Stimulated activated CD4-positive, alpha-beta T cell treated with anti-CD3 and anti-CD28 coated beads, Interleukin-15, amount 100 ng/mL, for 1 hour (primary cell): ENCODE measurements at places on chromosomes 4 and X.

DNA sequence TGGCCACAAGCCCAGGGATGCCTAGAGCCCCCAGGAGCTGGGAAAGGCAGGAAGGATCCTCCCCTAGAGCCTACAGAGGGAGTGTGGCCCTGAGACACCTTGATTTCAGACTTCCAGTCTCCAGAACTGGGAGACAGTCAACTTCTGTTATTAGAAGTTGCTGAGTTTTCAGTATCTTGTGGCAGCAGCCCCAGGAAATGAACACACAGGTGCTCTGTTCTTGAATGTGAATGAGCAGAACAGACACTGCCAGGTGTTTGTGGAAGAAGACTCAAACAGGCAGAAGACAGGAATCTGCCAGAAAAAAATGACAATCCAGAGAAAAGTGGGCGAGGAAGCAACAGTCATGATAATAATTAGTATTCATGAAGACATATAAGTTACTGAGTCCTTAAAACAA lies 64.5 kb upstream of the STS start:
- DNase-seq = no peak

GRCh38 chrX:24480400-24480865 lies 15.3 kb downstream of the PDK3 start:
- DNase-seq = no peak

DNA sequence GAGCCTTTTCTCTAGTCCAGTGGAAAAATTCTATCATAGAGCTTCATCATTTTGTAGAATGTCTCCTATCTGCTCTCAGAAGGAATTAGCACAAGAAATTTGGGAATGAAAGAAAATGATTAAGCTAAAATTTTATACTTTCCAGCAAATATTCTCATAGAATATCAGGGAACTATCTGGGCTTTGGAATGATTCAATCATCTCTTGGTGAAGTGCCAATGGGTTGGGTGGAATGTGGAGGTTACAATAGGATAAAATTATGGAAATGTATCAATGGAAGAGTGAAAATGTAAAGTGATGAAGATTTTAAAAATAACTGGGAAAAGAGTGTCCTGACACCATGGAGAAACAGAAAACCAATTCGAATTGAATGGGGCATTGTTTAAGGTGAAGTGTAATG lies 119.0 kb upstream of the MID1 start:
- no peak for DNase-seq

GRCh38 chrX:13545726-13546125 lies 23.7 kb upstream of the EGFL6 start:
- DNase-seq = no peak

DNA sequence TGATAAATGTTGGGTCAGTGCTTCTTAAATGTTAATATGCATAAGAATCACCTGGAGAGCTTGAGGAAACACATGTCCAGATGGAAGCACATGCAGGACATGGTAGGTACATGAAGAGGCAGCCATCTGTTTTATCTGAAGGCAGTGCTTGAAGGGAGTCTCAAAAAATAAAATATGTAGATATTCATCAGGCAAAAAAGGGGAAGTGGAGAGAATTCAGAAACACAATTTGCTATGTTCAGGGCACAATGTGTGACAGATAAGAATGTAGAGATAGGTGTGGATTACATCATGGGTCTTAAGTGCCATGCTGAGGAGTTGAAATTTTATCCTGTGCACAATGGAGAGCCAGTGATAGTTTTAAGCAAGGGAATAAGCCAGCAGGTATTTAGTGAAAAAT lies 59.6 kb upstream of the CASK start:
- DNase-seq = no peak

GRCh38 chrX:108732630-108733321 lies 3.6 kb downstream of the IRS4 start:
- no peak for DNase-seq

DNA sequence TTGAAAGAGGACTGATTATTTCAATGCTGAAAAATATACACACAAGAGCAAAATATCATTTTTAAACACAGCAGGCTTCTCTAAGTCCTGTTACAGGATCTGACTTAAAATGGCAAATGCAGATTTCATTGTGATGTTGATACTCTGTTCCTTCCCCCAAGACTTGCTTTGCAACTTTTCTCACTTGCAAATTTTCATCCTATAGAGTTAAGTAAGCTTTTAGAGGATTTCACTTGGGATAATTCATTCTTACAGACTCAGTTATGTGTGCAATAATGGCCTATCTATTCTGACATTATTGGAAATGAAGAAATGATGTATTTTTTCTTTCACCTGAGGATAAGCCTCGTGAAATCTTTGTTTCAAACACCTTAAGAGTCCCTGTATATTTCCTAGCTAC lies 2403.2 kb downstream of the ARAP2 start:
- no peak for DNase-seq

DNA sequence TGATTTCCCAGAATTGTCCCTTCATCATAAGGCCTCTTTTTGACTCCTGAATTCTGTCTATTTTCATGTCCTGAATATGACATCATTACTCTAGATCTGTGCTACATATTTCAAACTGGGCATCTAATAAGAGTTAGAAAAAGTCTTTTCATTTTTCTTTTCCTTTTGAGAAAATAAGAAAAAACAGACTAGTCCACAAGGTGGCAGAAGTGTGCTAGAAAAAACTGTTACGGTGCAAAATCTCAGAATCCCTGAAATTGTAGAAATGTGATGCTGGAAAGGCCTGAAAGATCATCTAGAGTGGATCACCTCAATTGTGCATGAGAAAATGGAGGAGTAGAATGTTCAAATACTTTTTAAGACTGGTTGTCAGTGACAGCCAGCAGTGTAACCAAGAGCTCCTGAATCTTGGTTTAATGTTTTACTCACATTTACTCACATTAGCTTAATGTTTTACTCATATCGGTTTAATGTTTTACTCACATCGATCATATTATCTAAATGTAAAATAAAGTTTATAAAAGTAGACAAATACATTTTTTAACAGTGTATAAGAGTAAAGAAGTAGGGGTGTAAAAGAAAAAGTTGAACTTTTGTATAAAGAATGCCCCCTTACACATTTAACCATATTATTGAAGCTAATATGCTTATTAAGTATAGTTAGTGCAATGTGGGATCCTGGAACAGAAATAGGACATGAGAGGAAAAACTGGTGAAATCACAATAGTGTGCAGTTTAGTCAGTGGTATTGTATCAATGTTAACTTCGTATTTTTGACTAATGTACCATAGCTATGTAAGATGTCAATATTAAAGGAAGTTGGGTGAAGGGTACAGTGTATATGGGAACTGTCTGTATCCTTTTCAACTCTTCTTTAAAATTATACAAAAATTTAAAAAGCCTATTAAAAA lies 15.2 kb downstream of the ASB11 start:
- DNase-seq = no peak

DNA sequence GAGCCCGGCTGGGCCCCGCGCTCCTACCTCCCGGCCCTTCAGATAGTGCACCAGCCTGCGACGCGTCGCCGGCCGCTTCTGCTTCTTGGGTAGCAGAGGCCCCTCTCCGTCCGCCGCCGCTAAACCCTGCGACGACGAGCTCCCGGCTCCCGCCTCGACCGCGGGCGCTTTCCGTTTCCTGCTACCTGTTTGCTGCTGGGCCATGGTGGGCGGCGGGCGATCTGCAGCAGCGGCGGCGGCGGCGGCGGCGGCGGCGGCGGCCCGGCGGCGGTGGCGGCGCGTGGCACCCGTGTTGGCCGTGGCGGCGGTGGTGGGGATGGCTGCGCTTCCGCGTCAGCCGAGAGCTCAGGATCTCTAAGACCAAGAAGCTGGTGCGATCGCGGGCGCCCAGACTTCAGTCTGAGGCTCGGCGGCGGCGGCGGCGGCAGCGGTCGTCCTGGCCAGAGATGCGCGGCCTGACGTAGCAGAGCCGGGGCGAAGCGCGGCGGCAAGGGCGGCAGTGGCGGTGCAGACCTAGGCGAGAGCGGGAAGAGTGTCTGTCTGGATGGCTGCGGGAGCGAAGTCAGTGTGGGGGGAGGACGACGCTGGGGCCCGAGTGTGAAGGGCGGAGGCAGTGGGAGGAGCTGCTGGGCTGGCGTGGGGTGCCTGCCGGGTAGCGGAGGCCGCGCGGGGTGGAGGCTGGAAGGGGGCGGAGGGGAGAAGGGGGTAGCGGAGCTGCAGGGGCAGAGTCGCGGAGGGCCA lies at the start of gene DCAF12L2:
DCAF12L2 (minus strand) TSS at position 569 of the 741 bp plus-strand sequence; CDS start at position 204, 365 bp downstream.
- no peak for DNase-seq

- DNase-seq = no peak
These were observed 123.3 kb downstream of the NFKB1 start for GRCh38 chr4:102624505-102624904.

DNA sequence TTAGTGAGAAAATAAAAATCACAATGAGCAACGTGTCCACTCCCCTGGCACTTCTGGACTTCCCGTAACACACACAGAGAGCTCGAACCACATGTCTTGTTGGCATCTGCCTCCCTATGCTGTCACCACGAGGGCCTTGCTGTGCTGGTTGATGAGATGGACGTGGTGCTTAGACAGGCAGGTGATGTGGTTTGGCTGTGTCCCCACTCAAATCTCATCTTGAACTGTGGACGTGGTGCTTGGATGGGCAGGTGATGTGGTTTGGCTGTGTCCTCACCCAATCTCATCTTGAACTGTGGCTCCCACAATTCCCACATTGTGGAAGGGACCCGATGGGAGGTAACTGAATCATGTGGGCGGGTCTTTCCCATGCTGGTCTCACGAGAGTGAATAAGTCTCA lies 40.0 kb downstream of the FGFRL1 start:
- no peak for DNase-seq

GRCh38 chr4:4922441-4922840 lies 63.0 kb downstream of the MSX1 start:
- DNase-seq = no peak

DNA sequence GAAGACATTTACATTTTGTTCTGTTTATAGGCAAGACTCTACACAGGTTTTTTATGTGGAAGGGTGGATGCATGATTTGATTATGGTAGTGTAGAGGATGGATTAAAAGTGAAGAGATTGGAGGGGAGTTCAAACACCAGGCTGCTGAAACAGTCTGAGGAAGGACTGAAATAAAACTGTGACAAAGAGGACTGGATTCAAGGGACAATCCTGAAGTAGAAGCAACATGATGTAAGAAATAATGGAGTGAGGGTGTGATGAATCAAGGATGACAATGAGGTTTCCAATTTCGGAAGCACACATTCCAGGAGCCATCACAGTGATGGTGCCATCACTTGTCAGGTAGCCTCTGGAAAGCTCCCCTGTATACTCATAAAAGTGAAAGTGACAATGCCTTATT lies 103.5 kb downstream of the SYNPO2 start:
- DNase-seq = no peak

DNA sequence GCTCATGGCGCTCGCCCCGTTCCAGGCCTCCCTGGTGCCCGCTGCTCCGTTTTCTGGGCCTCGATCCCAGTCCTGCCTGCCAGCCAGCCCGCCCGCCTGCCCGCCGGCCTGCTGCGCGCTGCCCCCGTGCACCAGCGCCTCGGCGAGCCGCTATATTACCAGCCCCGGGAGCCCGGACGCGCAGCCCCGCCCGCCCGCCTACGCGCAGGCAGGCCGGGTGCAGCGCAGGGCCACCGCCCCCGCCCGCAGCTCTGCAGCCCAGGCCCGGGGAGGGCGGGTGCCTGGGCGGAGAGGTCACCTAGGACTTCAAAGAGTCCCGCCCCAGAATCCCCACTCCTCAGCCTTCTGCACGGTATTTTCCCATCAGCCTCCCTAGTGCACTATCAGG lies at the start of gene MAOB:
MAOB (minus strand) TSS at position 157 of the 388 bp plus-strand sequence; CDS start at position 6, 151 bp downstream.
- no peak for DNase-seq

- DNase-seq = no peak
These were observed 15.8 kb downstream of the MED28 start for GRCh38 chr4:17630228-17630627.

- DNase-seq = no peak
These were observed 106.7 kb upstream of the DGKK start for GRCh38 chrX:50577326-50577725.

DNA sequence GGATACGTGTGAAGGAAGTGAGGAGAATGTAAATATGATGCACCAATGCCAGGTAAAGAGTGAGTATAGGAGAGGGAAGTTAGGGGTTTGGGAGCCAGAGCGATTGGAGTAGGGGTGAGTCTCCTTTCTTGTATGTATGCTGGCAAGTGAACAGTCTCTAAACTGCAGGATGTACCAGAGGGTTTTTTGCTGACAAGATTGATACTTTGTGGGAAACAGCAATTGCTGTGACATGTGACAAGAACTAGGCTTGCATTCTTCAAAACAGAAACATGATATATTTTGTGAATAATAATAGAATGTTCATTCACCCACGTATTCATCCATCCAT lies 706 bp downstream of the CHIC1 start:
- DNase-seq = no peak

DNA sequence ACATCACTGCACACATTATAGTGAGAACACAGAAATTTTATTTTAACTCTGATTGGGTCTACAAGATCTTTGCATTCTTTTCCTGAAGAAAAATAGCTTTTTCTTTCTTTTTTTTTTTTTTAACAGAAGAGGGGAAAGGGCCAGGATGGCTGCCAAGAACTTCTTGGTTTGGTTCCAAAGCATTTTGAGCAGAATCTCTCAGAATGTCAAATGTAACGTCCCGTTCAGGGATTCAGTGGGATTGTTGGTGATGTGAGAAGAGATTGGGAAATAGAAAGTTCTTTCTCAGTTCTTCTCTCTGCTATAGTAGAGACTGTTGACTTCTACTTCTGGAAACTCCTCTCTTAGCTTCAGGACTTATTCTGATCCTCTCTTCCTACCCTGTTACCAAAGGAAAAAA lies 70.9 kb upstream of the CBR4 start:
- no peak for DNase-seq

GRCh38 chr4:38805530-38806145 lies 1.0 kb upstream of the TLR1 start:
- no peak for DNase-seq

- DNase-seq = no peak
These were observed 50.9 kb upstream of the RAP1GDS1 start for GRCh38 chr4:98210281-98210680.

DNA sequence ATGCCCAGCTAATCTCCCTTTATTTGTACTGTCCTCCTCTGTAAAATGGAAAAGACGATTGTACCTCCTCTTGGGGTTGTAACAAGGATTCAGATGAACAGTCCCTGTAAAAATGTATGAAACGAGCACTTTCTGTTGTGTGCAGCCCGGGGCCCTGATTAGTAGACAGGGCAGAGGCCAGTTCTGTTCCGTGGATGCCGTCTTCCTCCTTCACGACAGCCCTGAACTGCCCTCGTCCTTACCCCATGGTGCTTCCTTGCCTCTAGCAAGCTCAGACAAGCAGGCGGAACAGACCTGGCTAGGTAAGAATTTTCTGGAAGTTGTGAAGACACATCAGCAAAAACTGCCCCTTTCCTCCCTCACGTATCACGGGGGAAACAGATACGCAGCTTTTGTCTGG lies 22.3 kb upstream of the TADA2B start:
- no peak for DNase-seq

GRCh38 chr4:39608451-39608850 lies 30.2 kb downstream of the SMIM14 start:
- DNase-seq = no peak

GRCh38 chr4:115418635-115419396 lies 305.4 kb upstream of the NDST4 start:
- DNase-seq = no peak

DNA sequence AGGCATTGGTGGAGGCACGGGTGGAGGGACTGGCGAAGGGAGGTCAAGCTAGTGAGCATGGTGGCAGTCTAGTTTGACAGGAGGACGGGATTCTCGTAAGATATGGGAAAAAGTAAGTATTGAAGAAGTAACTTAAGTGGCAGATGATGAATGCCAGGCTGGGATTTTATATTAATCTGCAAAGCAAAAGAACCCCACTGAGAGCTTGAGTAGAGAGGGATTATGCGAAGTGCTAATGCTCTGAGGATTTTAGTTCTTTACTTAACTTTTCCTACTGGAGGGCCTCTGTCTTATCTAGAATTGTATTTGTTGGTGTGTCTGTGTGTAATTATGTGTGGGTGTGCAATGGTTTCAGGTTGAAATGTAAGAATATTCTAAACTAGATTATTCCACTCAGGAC lies 327.9 kb downstream of the FAT4 start:
- DNase-seq = no peak
